ENCODE measurements at places on chromosomes 12 and 14.

DNA sequence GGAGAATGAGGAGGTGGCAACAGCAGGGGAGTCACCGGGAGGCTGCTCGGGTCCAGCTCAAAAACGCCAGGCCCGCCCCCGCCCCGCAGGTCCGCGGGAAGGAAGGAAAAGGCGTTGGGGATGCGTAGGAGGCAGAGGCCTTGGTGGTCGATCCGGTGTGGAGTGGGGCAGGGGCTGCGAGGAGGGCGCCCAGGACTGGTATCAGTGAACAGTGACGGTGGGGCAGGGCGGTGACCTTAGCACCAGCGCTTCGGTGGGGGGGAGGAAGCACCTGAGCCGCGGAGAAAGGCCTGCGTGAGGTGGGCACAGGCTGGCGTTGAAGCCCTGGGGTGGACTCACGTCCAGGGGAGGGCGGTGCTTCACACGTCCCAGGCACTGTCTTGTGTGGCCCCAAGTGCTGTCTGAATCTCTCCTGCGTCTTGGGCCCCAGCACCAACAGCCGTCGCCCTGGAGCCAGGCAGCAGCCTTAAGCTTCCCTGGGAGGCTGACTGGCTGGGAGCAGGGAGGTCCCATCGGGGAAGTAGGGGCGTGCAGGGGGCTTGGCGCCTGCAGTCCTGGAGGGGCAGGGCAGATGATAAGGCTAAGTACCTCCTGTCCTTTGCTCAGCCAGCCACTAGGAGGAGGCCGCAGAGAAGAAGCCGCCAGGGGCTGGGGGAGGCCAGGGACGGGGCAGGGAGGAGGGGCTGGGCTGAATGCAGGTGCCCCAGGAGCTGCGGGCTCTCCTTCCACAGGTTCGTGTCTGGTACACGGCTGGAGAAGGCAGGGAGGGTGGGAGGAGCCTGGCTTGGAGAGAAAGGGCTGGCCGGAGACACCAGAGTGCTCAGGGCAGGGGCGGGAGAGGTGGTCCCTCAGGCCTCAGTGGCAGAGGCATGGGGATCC is 26.5 kb downstream of the ZBTB42 start:
- DNase-seq, result peak; percentile 70

DNA sequence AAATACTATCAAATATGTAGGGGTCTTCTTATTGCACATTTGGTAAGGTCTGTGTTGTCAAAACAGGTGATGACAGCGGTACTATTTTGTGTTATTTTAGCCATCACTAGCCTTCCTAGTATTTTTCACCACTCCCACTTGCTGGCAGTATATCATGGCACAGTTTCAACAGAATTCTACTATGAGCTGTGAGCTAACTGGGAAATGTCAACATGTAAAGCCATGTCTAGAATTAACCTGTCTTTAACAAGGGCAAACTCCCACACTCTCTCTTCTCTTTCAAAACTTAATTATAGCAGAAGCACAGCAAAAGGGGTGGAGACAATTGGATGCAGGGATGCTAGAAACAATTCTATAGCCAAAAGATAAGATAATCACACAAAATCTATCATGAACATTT is 253.4 kb downstream of the PAX9 start:
- DNase-seq, result no peak

GRCh38 chr12:129064209-129064855 is 211.1 kb downstream of the GLT1D1 start:
- no peak for DNase-seq

DNA sequence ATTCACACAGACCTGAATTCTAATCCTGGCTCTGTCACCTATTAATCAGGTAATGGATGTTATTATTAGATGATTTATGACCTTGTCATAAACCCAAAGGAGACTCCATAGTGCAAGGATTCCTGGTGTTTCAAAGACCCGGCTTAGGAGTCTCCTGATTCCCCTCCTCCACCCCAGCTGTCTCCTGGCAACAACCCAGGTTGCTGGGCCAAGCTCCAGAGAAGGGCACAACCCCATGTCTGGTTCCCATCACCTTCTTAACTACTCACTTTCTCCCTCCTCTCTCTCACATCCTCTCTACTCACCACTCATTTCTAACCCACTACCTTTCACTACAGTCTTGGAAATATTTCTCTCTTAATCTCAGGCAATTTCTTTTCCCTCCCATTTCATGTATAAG is 41.6 kb downstream of the RHOJ start:
- DNase-seq, result no peak

GRCh38 chr12:94429633-94430032 is 30.0 kb downstream of the CEP83 start:
- DNase-seq, result no peak

GRCh38 chr12:22978962-22979361 is 354.0 kb downstream of the ETNK1 start:
- no peak for DNase-seq

GRCh38 chr12:14260011-14260993 is 105.2 kb upstream of the ATF7IP start:
- no peak for DNase-seq

GRCh38 chr12:26334621-26335124 is 139.3 kb downstream of the SSPN start:
- DNase-seq, result no peak

DNA sequence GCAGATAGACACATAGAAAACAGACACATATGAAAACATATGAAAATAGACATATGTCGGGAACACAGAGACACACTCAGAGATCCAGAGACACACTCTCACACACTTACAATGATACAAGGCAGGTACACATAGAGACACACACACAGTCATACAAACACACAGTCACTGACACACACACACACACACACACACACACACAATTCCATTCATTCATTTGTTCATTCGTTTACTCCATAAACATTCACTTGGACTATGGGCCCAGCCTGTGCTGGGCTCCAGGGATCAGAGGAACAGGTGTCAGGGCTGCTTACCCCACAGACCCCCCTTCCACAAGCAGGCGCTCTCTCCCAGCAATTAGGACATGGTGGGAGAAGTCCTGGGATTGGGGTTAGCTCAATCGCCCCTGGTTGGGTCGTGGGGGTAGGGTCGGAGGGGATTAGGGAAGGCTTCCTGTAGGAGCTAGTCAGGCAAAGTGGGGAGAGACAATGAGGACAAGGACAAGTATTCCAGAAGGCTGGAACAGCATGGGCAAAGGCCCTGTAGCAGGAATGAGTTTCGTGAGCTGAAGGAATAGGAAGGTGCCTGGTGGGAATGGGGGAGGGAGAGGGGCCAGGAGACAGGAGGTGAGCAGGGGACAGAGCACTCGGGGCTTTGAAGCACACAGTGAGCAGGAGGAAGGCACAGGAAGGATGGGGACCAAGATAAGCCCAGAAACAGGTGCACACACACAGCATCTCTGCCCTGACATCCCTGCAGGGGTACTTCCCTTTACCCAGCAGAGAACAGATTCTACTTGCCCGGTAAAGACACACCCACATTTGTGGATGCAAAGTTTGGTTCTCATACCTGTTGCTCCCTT is 6.5 kb downstream of the RASAL1 start:
- no peak for DNase-seq

- no peak for DNase-seq
Observed at GRCh38 chr12:58424735-58425392, 483.5 kb downstream of the ATP23 start.

- DNase-seq, result peak; percentile 22
Observed at GRCh38 chr12:64826234-64826633, 1.8 kb downstream of the TBC1D30 start.

DNA sequence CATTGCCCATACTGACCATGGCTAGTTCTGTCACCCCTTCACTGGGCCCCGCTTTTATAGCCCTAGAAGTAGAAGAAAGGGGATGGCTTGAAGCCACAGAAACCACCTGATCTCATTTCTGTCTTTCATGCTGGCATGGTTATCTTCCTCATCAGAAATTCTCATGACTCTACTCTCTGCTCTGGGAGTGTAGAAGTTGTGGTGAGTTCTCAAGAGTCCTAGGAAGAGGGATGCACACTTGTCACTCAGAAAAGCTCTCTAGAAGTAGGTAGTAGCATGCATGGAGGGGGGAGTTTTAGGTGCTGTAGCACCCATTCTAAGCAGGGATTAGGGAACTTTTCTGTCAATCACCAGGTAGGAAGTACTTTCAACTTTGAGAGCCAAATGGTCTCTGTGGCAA is 6.1 kb upstream of the CMA1 start:
- DNase-seq, result no peak

- no peak for DNase-seq
Observed at GRCh38 chr12:76006028-76006925, 25.3 kb downstream of the PHLDA1 start.

GRCh38 chr12:26691234-26691970 is 141.6 kb downstream of the ITPR2 start:
- DNase-seq, result no peak

GRCh38 chr14:53946071-53946403 is 10.6 kb downstream of the BMP4 start:
- no peak for DNase-seq

- no peak for DNase-seq
Observed at GRCh38 chr12:130286041-130286440, 51.6 kb upstream of the PIWIL1 start.

GRCh38 chr12:45310627-45310968 is 94.7 kb downstream of the ANO6 start:
- DNase-seq, result no peak

GRCh38 chr14:36845356-36846012 is 183.8 kb downstream of the PAX9 start:
- DNase-seq, result no peak

DNA sequence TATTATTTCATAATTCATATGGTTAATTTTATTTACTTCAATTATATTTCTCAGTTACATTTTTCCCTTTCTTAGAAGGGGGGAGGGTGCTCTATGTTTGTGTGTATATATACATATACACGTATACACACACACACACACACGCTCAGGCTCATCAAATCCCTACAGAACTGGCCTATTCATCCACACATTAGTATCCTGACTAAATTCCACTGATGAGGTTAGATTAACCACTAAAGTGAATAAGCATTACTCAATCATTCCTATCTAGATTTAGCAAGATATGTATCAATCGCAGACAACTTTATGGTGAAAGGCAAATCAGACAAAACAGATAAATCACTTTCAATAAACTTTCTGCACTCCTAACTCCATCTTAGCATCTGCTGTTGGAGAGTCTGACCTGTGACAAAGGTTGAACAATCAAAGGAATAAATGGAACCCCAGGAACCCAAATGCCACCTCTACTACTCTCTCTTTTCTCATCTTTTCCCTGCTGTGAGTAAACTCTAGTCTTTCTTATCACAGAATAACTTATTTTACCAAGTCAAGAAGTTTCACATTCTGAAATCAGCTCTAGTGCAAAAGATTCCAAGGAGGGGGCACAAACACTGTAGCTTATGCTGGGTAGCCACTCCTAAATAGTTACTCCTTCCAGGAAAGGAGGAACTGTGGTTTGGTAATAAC is 67.6 kb downstream of the RALGAPA1 start:
- DNase-seq, result no peak

DNA sequence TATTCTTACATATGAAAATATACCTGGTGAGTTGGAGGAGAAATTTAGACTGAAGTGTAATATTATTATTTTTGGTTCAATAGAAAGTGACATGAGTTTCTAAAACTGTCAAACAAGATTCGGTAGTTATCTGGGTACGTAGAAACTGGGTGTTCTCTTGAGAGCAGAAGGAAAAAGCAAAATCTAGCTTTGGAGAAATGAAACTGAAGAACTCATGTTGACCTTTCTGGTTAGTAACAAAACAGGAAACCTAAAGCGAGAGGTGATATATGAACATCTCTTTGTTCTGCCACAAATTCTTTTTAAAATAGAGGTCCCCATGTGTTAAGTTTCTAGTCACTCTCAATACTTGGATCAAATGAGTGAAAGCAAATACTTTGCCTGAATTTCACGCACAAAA is 401.7 kb downstream of the TRHDE start:
- peak; percentile 4 for DNase-seq

- no peak for DNase-seq
Observed at GRCh38 chr14:102593825-102594137, 1.3 kb downstream of the RCOR1 start.

GRCh38 chr12:119169150-119169549 is 9.6 kb upstream of the HSPB8 start:
- no peak for DNase-seq

DNA sequence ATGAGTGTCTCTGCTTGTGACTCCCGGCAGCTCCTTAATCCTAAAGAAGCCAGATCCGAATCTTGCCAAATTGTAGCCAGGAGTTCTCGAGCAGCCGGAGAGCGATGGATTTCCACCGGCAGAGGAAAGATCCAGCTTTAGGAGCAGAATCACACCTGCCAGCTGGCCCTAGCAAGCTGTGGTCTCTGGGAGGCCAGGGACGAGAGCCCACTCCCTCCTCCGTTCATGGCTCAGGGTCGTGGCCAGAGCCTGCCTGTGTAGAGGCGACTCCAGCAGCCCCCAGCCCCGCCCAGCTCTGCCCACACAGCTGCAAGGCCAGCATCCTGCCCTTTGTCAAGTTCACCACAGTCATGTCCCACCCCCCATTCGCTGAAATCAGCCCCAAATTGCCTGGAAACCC is 121.0 kb downstream of the SCARB1 start:
- no peak for DNase-seq

DNA sequence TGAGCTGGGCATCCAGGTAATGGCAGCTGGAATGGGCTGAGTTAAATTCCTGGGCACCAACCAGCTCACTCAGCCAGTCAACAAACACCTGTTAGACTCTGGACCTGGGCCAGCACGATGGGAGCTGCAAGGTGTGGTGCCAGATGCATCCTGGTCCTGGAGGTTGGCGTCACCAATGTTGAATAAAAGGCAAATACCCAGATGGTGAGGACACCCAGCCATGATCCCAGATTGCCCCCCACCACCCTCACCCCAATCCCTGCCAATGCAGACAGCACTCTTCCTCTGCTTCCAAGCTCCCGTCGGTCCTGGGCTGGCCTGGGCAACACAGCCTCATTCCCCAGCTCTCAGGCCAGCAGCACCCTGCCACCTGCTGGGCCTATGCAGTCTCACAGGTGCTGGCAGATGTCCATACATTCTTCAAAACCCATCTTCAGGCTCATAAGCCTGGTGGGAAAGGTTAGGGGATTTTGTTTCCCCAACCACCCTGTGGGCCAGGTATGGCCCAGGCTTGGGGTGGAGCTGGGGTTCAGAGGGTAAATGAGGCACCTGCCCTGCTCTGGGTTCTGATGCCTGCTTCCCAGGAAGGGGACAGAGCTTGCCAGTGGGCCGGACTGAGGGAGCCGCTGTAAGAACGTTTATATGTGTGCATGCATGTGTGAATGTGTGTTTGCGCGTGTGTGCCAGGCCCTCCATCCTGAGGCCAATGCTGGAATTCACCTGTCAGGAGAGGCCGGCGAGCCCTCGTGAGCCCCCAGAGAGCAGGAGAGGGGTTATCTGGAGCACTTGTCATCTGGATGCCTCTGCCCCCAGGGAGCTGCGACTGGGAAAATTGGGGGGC is 58.0 kb downstream of the LGMN start:
- no peak for DNase-seq
